Caco-2 (cell line): ENCODE measurements at places on chromosomes 12 and 14.
A peak's percentile ranks its signal among the peaks of the same experiment; 100 is the strongest.

- H3K4me3 ChIP-seq, result no peak overlapping the region
- peaks cover 32% of the 10 kb centered on the region for H3K4me1 ChIP-seq
- H3K36me3 ChIP-seq, result no peaks in the 10 kb centered on the region
- no peaks in the 10 kb centered on the region for H3K27me3 ChIP-seq
These were observed 80.7 kb upstream of the NUDT4 start for GRCh38 chr12:93297032-93297431.

- H3K27ac ChIP-seq, result no peak overlapping the region
- H3K4me1 ChIP-seq, result no peaks in the 10 kb centered on the region
- H3K4me3 ChIP-seq, result no peak overlapping the region
These were observed 2.1 kb downstream of the PLD4 start for GRCh38 chr14:104926619-104927431.

DNA sequence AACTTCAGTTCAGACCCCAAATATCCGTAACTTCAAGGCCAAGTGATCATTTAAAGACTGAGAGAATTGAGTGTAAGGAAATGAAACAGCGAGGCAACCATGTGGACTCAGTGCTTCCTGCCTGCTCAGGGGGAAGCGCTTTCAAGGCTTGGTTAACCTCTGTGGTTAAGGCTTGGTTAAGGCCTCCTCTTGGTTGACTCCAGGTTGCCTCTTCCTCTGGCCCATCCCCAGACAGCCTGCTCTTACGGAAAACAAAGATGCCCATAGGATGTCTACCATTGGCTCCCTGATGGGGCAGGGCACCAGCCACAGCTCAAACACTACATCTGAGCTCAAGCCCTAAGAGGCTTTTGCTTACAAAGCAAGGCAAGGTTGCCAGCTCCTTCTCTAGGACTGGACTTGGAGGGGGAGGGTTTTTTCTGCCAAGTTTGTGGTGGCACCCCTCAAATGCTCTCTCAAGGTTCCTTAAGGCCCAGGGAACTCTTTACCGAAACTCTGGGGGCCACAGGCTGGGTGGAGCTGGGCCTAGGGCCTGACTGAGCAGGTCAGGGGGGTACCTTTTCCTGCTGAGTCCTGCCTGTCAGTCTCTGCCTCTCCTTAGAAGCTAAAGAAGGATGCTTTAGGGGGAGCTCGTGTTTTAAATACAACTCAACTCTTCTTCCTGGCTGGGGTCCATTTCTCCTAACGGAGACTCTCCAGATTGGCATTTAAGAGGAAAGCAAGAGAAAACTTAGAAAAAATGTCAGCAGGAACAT lies 13.7 kb downstream of the COL2A1 start:
- no peaks in the 10 kb centered on the region for H3K27me3 ChIP-seq
- no peak for DNase-seq
- H3K27ac ChIP-seq, result no peak overlapping the region
- no peaks in the 10 kb centered on the region; the same call in 1 of the 2 replicates for H3K36me3 ChIP-seq
- no peaks in the 10 kb centered on the region for H3K4me1 ChIP-seq

DNA sequence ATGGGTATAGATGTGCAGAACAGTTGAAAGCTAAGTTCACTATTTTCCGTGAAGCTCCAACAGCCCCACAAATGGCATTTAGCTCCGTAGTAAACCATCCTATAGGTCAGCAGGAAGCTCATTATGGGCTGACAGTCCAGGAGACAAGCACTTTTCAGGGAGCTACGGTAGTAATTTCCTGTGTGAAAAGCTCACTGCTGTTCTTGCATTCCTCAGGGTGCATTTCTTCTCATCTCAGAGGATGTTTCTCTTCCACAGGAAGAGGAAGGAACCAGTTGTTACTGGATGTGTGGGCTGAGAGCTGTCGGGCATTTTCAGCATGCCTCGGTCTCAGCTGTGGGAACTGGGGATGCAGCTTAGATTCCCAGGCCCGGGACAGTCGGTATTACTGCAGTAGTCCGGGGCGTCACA lies 72.8 kb downstream of the GALNT4 start:
- no peak overlapping the region for H3K4me3 ChIP-seq
- no peaks in the 10 kb centered on the region for H3K27me3 ChIP-seq
- DNase-seq, result no peak
- H3K27ac ChIP-seq, result no peak overlapping the region
- H3K4me1 ChIP-seq, result peaks cover 48% of the 10 kb centered on the region

GRCh38 chr12:93089805-93090569 lies 160.9 kb upstream of the EEA1 start:
- peak; percentile 37 for DNase-seq
- H3K27ac ChIP-seq, result peak overlapping the region; percentile 98
- H3K27me3 ChIP-seq, result no peaks in the 10 kb centered on the region
- no peak overlapping the region for H3K4me3 ChIP-seq
- H3K4me1 ChIP-seq, result peaks cover 67% of the 10 kb centered on the region

- H3K27ac ChIP-seq, result no peak overlapping the region
- DNase-seq, result no peak
- no peaks in the 10 kb centered on the region for H3K4me1 ChIP-seq
- no peaks in the 10 kb centered on the region for H3K36me3 ChIP-seq
These were observed 132.4 kb downstream of the GPR65 start for GRCh38 chr14:88137327-88137726.

- no peak overlapping the region for H3K4me3 ChIP-seq
- no peak for DNase-seq
- H3K36me3 ChIP-seq, result no peaks in the 10 kb centered on the region
- H3K27me3 ChIP-seq, result no peaks in the 10 kb centered on the region
- H3K4me1 ChIP-seq, result peaks cover 23% of the 10 kb centered on the region
These were observed 12.5 kb upstream of the IFT81 start for GRCh38 chr12:110111476-110112334.
